ENCODE measurements at places on chromosomes 6 and 20. TPM values are rescaled to one million over a fixed set of nuclear protein-coding genes. Genes with fewer than 3 reads are reported as not detected.

The PTK6 gene
- 0.31 TPM for total RNA-seq

The CLVS2 gene
- not detected for total RNA-seq

The ARMH2 gene
- 0.55 TPM for total RNA-seq

The FOXQ1 gene
- total RNA-seq = not detected

The RXRB gene
- 47.1 TPM for total RNA-seq

GRCh38 chr20:6664574-6664973 lies 102.9 kb upstream of the BMP2 start:
- no peak for DNase-seq

DNA sequence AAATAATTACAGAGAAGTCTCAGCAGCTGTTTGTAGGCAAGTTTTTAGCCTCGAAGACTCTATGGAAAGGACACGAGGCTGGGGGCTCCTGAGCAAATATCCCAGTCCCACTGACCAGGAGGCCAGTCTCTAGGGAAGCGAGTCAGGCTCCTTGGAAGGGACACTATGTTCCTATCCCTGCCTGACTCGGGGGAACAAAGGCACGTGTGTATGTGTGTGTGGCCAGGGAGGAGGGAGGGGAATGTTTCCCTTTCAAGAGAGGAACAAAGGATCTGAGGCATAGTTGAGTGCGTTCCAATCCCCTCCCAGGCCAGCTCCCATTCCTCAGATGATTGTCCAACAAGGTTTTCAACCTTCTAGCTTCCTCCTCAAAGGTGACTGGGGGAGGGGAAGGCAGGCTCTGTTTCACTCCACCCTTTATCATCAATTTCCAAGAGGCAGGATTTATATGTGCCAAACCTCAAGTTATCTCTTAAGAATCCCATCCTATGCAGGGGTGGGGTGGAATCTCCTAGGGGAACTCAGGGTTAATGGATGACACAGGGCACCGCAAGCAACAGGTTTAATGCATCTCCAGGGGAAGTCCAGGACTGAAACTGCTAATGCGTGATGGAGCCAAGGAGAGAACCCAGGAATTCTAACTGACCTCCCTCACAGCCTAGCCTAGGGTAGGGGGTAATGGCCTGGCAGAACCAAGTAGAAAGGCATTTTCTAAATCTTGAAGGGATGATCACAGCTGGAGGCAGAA lies 9.9 kb downstream of the BCL2L1 start:
- no peak for DNase-seq

DNA sequence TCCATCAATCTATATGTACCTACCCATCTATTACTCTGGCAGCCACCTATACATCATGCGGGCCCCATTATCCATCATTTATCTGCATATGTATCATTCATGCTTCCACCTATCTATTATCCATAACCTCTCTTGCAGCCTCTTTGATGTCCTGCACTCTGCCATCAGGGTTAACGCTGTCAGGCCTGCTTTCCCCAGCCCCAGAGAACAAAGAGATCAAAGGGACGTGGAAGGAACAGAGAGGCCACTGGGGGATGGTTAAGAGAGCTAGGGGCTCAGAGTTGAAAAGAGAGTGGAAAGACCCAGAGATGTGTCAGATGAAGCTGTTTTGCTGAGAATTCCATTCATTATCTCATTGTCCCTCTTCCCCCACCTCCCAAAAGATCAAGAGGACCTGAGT lies 67.3 kb upstream of the CCDC167 start:
- DNase-seq = no peak

- no peak for DNase-seq
Observed at GRCh38 chr20:59948212-59948611, 8.0 kb downstream of the FAM217B start.

GRCh38 chr6:25312034-25312620 lies 33.0 kb downstream of the CARMIL1 start:
- DNase-seq = no peak

- no peak for DNase-seq
Observed at GRCh38 chr20:24653306-24653705, 183.9 kb downstream of the SYNDIG1 start.

GRCh38 chr20:23034721-23035671 lies at the start of gene SSTR4:
SSTR4 (plus strand) TSS chr20:23035312; CDS start chr20:23035484, 172 bp downstream.
- DNase-seq = no peak

DNA sequence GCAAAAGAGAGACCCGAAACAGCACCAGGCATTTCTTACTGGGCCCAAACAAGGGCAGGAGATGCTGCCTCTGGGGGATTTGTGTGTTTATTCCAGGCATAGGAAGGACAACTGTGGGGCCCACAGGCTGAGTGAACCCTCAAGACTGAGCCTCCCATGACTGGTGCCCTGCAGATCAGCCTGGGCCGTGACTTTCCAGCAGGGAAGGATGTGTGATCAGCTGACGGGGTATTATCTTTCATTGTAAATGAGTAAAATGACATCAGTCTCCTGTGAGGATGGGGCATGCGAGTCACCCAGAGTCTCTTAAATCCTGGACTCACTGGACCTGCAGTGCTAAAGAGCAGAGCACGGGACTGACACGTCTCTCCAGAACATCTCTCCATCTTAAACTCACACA lies 3.9 kb upstream of the TEAD3 start:
- DNase-seq = no peak

DNA sequence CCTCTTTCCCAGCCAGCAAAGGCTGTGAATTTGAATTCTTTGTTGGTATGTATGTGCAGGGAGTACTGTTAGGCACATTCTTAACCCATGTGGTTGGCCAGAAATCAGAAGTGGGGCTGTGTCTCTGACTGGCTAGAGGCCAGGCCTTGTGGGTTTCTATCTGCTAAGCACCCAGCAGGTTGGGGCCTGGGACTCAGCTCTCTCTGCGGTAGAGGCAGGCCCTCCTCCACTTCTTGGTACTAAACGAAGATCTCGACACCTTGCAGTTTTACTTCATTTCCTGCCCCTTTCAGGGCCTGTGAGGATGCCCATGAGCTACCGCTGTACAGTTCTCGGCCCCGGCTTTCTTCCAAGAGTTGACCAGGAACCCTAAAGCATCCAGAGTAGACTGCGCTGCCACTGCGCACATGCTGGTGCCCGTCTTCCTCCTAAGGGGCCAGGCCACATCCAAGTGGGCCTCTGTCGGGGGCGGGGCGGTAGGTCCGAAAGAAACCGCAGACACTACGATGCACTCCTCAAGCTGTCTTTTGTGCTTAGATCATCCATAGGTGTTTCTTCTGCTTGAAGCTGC lies 51.1 kb downstream of the TCP11 start:
- DNase-seq = no peak

DNA sequence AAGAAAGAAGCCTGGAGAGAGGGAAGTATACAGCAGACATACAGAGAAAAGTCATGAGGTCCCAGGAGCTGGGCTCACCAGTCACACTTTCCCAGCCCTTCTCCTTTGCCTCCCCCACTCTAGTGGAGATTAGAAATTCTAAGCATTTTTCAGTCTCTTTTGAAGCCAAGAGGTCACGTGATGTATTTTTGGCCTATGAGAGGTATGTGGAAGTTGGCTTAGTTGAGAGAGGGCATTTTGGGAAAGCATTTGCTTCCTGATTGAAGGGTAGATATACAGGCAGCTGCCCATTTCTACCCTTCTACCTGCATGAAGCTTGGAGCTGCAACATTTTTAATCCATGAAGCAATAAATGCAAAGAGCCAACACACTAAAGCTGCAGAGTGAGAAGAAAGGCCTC lies 106.0 kb upstream of the TNFAIP3 start:
- no peak for DNase-seq

DNA sequence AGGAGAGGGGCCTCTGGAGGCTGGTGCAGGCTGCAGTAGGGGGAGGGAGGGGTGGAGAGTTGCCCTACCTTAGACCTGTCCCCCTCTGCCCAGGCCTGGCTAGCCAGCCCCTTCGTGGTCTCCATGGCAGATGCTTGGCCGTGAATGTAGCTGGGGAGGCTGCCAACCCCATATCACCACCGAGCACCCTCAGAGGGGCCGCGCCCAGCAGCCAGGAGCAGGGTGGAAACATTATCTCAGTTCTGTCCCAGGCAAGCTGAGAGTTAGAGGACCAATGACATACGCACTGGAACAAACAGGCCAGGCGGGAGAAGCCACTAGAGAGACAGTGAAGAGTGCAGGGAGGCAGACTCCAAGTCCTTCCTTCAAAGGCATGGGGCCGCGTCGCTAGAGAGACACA lies 66.5 kb downstream of the LRFN2 start:
- no peak for DNase-seq

DNA sequence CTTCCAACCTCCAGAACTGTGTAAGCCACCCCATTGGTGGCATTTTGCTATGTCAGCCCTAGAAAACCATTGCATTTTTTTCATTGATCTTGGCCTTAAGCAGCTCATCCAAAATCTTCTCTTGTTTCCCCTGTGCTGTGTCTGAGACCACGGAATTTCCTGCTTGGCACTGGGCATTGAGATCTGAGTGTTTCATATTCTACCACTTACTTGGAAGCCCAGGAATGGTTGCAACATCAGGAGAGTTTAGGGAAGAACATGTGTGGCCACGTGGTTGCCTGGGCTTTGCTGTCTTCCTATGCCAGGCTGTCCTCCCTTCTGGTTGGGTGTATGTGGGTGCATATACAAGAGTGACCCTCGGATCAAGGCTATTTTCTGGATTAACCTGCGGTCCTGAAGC lies 139.3 kb upstream of the PMEPA1 start:
- DNase-seq = no peak

Measured in CD8-positive, alpha-beta memory T cell (primary cell).